ENCODE measurements at places on chromosomes 2 and 18. TPM values are rescaled to one million over a fixed set of nuclear protein-coding genes. Genes with fewer than 3 reads are reported as not detected.

- no peak for DNase-seq
Measured at GRCh38 chr2:5520463-5520972, 171.7 kb upstream of the SOX11 start.

DNA sequence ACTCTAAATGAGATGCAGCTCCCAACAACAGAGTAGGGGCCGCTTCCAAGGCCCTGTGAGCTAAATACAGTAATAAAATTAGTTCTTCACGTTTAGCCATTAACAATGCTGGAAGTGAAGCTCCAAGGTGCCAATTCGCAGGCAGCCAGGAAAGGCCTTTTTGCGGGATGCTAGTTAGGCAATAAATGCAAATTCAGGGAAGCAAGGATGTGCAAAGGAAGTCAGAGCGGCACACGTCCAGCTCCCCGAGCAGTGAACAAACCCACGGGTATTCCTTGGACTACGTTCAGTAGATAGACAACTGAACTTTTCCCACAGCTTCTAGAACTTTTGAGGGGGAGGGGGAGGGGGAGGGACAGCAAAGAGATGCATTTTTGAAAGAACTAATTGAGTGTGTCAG lies 6.9 kb downstream of the ZNF516 start:
- no peak for DNase-seq

DNA sequence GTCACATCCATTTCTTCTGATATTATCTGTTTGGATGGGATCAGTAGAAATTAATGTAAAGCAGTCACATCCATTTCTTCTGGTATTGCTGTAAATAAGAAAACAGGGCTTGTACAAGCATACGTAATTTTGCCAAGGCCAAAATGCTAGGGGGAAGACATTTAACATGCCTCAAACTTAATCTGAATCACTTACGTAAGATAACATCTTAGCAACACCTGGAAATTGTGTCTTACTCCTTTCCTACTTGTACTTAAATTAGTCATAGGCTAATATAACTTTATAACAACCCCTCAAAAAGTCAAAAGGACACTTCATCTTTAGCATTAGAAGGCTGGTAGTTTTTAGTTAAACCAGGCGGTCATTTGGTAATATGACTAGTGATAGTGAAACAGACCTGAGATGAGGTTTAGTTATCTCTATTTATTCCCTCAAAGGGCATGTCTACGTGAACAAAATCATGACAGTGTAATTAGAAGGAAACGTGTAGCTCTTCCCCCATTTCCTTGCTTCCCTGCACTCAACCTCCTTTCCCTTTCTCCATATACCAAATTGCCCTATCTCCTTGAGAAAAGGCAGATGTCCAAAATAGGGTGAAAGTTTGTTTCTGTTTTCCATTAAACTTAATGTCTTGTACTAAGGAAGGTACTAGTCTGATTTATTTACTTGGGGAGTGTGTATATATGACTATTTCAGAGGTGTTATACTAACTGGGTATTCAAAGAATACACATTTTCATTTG lies 99.3 kb upstream of the FZD5 start:
- DNase-seq = no peak

GRCh38 chr2:174322746-174323145 lies 12.0 kb upstream of the SP9 start:
- DNase-seq = no peak

Gene TMEM198
- 0.86 TPM for total RNA-seq

Gene CRYBA2
- not detected for total RNA-seq

DNA sequence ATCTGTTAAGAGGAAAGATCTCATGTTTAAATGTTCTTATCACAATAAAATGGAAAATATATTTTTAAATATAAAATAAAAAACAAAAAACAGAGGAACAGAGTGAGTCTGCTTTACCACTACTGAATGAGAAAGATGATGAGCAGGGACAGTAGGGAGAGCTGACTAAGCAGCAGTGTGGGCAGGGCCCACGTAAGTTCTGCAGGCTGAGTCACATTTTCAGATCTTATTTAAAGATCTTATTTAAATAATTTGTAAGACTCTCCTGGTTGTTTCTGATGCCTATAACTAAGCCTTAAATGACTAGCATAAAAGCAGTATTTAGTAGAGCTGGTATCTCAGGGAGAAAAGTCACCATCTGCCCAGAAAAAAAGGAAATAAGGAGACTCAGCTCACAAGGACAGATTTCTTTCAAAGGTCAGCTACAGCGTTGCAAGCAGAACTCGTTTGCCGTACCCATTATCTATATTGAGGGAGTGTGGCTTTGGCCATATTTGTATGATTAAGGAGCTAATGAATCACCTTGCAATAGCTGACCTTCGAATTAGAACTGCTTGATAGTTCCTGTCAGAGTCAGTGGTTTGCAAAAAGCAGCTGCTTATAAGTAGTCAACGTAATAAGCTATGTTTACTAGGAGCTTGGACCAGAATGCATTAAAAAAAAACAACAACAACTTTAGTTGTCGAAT lies 322.1 kb upstream of the CHAC2 start:
- no peak for DNase-seq

Gene CD207
- not detected for total RNA-seq

DNA sequence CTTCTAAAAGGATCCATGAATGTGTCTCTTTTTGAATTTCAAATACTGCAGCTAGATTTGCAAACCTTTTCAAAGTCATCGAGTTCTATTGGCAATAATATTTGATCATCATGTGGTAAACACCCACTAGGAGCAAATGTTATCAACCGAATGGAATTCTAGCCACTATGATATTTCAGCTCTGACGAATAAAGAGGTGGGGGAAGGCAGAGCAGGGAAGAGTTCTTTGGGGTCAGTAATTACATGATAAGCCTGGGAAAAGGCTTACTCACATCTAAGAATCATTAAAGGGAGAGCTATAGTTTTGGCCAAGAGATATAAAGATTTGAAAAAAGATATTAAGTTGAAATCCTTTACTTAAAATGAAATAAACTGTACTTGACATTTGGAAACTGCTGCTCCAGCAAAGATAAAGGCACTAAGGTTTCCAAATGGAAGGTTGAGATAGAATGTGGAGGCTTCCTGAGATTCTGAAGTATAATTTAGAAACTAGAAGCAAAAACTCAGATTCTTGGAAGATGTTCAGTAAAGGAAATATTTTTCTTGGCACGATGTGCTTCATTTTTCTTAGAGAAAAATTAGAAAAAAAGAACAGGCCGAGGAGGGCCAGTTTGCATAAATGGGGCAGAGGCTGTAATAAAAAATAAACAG lies 104.7 kb upstream of the ARHGAP28 start:
- DNase-seq = no peak

DNA sequence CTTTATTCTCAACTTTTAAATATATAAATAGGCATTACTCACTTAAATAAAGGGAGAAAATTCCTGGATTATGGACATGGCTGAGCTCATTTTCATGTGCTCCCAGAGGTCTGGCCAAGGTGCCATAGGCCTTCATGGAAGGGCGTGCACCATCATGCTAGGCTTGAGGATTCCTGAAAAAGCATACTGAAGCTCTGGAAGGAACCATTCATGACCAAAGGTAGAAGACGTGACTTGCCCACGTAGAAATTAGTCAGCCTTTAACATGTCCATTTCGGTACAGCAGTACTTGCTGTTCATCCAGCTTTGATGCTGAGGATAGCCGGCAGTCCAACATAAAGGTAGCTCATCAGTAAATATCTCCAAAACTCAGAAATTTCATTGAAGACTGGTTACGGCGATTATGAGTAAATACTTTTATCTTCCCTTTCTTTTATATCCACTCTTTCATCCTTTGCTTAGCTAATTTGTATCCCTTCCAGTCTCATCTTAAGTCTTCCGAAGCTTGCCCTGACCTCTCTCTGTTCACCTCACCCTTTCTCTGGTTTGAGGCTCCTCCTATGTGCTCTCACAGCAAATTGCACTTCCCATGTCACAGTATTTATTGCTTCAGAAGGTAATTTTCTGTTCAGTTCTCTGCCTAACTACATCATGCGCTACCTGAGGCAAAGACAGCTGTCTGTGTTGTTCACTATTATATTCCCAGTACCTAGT lies 32.3 kb upstream of the ASNSD1 start:
- DNase-seq = no peak

DNA sequence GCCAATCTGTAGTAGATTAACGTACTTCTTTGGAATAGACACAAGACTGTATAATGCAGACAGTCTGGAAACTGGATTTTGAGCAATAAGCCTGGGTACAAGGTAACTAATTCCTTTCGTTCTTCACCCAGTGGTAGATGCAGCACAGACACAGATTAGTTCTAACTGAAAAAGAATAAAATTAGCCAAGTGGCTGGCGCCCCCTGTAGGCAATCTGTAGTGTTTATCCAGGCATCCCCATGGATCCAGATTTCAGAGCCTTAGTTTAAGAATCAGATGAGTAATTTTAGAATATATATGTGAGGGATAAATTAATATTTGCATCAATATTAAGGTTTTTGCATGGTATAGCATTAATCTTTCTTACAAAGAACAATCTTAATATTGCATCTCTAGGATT lies 563.9 kb downstream of the DCC start:
- no peak for DNase-seq

Gene ZSWIM2
- total RNA-seq = not detected

GRCh38 chr2:39380525-39381150 lies 56.4 kb downstream of the MAP4K3 start:
- no peak for DNase-seq

DNA sequence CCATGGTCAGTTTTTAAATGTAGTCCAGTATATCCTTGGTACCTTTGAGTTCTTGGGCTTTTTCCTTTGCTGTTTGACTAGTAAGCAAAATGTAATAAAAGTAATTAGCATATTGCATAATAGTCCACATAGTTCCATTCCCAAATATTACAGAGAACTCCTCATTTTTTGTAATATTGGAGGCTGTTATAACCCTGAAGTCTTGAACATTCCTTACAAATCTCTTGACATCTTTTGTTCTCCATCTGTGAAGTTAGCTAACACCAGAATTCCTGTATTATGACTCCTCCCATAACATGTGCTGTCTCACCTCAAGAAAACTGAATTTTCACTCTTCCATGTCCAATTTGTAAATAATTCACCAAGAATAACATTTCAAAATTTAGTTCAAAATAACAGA lies 17.1 kb downstream of the CREB1 start:
- no peak for DNase-seq

GRCh38 chr2:139867601-139868226 lies 1087.5 kb upstream of the NXPH2 start:
- DNase-seq = no peak

DNA sequence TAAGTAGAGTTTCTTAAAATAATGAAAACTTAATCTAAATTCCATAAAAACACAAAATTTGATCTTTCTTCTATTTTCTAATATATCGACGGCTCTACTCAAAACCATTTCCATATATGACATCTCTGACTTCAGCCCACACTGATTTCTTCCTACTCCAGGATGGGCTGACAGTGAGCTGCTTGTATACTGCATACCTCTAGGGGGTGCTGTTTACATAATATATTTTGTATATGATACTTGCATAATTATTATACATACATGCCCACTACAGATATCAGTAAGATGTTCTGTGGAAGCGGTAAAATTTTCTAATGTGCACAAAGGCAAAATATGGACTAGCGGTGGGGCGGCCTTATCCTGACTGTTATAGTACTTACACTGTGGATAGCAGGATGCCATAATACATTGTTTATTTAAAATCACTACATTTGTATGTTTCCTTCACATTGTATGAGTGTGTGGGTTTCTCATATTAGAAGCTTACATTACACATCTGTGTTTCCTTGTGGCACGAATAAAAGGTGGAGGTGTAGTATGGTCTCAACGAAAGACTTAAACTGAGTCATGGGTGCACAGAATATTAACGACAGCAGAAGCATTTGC lies 66.1 kb upstream of the NXPH2 start:
- no peak for DNase-seq

Gene LINC00305
- total RNA-seq = not detected

- no peak for DNase-seq
Measured at GRCh38 chr18:8303151-8303755, 306.0 kb upstream of the RAB12 start.

DNA sequence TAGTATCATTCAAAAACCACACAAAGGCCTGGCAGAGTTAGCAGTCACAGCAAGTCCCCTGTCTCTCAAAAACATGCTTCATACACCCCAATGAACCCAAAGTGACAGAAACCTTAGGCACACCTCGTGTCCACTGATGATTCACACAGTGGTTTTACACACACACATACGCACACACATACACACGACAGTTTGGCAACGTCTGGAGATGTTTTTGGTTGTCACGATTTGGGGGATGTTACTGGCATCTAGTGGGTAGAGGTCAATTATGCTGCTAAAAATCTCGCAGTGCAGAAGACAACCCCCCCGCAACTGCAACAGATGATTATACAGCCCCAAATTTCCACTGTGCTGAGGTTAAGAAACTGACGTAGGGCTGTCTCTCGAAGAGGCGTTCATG lies 72.9 kb upstream of the PARD3B start:
- DNase-seq = no peak

Data from activated B cell treated with CpG ODN at 0.5 μM for 24 hours (primary cell).